ENCODE measurements at places on chromosomes 7 and 10.
A peak's percentile ranks its signal among the peaks of the same experiment; 100 is the strongest.

- no peak for DNase-seq
These were observed 125.0 kb upstream of the AKR1E2 start for GRCh38 chr10:4701016-4701415.

DNA sequence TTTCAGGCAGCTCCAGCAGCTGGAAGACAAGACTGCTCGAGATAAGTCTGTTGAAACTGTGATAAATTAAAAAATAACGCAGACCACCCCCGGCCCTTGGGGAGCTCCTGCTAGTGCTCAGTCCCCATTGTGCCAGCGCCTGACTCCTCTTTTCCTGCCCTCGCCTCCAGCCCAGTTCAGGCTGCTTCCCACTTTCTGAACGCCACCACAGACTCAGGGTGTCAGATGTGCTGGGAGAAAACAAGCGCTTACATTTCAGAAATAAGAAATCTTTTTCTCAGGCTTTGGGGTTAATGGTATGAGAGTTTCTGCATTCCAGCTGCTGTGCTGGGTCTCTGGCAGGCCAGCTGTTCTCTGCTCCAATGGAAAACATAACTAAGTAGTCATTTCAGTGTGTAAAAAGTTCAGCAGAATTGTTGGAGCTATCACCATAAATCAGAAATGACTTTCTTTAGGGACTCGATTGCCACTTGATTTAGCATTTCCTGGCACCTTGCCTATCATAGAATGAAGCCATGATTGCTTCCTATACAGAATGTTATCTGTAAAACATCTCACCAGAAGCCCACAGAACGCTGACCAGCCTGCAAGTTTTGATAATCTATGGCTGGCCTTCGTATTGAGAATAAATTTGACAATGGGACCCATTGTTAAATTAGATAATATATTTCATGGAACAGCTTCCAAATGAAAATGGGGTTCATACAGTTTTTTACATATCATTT lies 257.0 kb upstream of the ZNF32 start:
- no peak for DNase-seq

- no peak for DNase-seq
These were observed 15.2 kb upstream of the FBXW4 start for GRCh38 chr10:101710059-101710695.

- DNase-seq: no peak
These were observed 302.1 kb downstream of the ADK start for GRCh38 chr10:74453169-74453568.

GRCh38 chr10:80500572-80501380 lies 36.9 kb upstream of the SH2D4B start:
- DNase-seq: no peak

DNA sequence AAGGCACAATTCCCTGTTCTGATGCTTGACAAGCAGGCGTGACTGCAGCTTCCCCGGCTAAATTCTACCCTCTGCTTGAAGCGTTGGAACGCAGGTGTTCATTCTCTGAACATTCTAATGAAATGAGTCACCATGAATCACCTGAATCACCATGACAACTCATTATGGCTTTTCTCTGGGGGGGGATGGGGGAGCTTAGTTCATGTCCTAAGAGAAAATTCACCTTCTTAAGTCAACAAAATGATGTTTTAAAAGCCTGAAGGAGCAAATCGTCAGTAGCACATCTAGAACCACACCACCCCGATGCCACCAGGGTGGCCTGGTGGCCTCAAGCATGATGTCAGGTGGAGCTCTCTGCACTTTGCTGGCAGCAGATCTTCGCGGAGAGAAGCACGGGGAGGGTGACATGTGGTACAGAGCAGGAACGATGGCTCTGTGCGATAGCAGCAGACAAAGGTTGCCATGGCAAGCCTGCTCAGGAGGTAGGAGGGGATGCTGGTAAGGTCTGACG lies 33.7 kb downstream of the DDC start:
- DNase-seq: no peak

DNA sequence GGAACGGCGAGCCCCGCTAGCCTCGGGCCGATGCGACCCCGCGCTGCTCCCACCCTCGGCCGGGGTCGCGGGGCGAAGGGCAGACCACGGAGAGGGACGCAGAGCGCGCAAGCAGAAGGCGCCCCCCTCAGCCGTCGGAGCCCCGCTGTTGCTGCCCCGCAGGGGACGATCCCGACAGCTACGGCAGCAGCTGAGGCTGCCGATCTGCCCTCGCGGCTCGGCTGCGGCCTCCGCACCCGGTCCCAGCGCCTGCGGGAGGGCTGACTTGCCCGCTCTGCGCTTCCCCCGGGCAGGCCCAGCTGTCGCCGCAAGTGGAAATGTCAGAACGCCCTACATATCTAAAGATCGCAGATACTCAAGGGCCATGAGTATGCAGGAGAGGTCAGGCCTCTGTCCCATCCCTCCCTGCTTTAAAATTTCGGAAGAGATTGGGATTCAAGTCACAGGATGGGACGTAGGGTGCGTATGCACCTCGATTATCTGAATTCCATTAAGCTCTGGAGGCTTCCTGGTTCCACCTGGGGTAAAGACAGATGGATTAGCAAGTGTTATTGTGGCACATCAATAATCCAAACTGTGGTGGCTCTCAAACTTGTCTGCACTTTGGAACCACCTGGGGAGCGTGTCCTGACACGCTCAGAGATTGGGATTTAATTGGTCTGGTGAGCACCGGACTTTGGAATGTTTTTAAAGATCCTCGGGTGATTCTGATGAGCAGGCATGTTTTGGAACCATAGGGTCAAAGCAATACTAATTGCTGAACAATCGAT lies at the start of gene CRPPA:
Gene CRPPA (minus strand): TSS at position 206 of the 770 bp plus-strand sequence. CDS start 216 bp downstream, outside the sequence.
- peak; percentile 61 for DNase-seq

- no peak for DNase-seq
These were observed 120.4 kb upstream of the SORCS3 start for GRCh38 chr10:104520653-104521052.

- no peak for DNase-seq
These were observed 224.3 kb upstream of the IGFBP3 start for GRCh38 chr7:46145412-46145811.

DNA sequence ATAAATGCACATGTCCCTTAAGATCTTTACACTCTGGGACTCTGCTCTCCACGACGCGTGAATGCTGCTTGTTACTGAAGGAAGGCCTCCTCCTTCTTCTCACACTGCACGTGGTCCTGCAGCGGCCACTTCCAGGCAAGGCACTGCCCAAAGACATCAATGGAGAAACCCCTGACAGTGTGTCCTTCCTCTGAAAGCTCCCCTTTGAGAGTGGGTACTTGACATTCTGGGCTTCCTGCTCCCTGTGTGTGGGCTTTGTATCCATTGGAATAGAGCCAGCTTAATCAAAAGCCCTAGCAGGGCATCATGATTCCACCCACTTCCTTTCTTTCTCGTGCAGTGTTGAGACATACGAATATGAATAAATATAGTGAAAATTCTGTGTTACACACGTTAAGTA lies 69.7 kb upstream of the STK17A start:
- peak; percentile 64 for DNase-seq

DNA sequence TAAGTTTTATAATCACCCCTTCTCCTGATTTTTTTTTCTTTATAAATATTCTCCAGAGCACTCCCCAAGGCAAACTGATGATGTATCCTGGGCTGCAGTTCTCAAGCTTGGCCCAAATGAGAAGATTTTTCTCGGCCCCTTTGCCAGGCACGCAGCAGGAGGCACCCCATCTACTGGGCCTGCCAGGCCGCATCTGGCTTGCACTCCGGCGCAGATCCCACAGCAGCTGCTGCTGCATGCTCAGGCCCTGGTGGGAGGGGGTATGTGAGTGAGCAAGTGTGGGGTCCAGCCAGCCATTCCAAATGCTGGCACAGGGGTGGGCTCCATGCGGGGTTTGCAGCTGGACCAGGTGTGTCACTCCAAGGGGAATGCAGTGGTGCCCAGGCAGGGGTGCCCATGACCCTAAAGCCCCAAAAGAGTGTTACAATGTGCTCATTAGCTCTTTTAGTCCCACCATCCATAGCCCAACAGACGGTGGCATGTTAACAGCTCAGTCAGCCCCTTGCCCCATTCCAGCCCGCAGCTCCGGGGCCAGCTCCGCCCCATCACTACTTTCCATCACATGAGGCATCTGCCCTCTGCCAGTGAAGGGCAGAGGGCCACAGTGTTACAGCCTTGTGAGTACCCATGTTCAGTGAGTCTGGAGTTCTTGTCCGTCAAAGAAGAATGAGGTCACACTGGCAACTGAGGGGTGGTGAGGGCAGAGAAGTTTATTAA lies 25.9 kb downstream of the OAT start:
- DNase-seq: no peak

GRCh38 chr10:73061743-73062142 lies 34.9 kb downstream of the P4HA1 start:
- DNase-seq: no peak

GRCh38 chr7:81155654-81156373 lies 237.0 kb upstream of the SEMA3C start:
- no peak for DNase-seq

- no peak for DNase-seq
These were observed 62.6 kb upstream of the EFCAB10 start for GRCh38 chr7:105643851-105644250.

DNA sequence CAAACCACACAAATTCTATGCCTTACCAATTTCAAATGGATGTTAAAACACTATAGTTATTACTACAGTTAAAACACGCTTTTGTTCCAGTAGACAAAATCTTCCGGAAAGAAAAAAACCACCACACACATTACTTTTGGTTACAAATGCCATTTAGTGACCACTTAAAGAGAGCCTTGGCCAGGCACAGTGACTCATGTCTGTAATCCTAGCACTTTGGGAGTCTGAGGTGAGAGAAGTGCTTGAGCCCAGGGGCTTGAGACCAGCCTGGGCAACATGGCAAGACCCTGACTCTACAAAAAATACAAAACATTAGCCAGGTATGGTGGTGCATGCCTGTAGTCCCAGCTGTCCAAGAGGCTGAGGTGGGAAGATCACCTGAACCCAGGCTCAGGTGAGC lies 7.2 kb downstream of the TNPO3 start:
- no peak for DNase-seq

GRCh38 chr10:53395449-53395848 lies 622.9 kb upstream of the MBL2 start:
- DNase-seq: no peak

- DNase-seq: no peak
These were observed 43.3 kb downstream of the DIP2C start for GRCh38 chr10:646118-646524.

GRCh38 chr7:124662372-124662771 lies 103.2 kb downstream of the GPR37 start:
- DNase-seq: no peak

DNA sequence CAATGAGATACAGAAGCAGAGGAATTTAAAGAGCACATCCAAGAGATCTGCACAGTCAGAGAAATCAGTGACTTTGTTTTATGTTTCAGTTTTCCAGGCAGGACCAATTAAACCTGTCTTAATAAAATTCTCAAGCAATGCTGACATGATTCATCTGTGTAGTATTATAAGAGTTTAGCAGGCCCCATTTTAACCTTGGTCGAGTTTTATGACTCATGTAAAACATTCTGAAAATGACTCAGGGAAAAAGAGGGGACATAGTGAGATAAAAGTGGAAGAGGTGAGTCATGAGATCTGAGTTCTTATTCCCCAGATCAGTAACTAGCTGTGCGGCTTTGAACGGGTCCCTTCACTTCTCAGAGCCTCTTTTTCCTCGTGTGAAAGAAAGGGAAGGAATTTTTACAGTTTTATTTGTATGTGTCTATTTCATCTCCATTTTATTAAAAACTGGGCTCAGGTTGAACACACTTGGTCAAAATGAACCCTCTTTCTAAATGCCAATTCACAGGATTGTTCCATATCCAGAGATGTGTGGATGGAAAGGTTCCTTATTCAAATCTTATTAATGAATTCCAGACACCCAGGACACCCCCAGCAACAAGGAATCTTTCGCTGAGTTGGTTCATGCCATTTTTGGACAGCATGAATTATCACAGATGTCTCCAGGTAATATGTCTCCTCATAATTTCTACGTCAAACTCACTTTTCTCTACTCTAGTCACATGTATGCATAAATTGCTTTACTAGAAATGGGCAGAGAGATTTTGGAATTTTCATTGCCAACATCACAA lies 143.2 kb downstream of the JAZF1 start:
- DNase-seq: no peak

GRCh38 chr10:103629581-103629980 lies 136.1 kb downstream of the NEURL1 start:
- no peak for DNase-seq

DNA sequence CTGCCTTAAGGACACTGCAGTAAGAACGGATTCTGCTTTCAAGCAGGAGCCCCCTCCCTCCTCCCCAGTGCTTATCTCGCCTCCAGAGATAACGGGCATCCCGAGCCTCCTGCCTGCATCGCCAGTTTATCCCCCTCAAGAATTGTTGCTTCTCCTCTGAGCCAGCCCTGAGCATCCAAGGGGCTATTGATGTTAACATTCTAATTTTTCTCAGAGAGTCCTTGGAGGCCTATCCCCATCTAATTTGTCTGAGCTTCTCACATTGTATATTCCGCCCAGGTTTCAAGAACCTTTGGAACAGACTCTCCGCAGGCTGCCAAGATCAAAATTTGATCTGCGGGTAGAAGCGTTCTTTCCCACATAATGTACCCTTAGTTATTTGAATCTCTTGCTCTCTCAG lies 180.0 kb downstream of the GFRA1 start:
- no peak for DNase-seq

DNA sequence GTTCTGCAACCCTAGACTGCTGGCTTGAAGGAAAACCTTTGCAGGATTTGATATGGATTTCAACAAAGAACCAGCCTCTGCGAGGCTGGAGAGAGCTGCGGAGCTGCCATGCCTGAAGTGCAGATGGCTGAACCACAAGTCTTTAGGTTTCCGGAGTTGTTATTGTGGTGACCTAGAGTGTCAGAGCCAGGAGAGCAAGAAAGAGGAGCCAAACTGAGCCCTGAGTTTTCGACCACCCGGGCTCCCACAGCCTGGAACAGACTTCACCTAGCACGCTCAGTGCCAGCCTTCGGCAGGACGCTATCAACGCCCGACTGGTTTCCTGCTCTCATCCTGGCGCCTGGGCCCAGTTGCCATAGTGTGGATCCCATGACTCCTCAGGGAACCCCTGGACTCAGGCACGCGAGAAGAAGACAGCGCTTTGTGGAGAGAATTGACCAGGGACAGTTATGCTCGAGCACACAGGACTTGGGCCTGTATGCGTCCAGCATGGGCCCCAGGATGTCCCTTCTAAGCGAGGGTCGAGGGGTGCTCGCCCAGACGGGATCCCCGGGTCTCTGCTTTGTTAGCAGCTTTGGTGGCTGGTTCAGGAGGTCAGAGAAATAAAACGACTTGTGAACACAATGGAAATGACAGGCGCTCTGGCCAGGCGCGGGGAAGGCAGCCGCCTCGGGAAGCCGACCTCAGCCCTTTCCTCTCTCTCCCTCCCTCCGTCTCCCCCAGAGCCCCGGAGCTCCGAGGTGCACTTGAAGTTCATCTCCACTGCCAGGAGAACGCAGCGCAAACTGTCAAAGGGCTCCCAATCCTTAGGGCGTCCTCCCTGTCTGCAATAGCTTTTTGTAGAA lies 1.8 kb upstream of the GAD2 start:
- DNase-seq: no peak
